ENCODE measurements at places on chromosomes 16 and 17. TPM values are rescaled to one million over a fixed set of nuclear protein-coding genes. Genes with fewer than 3 reads are reported as not detected.

Gene KRTAP4-1
- not detected for total RNA-seq

Gene TEDC2
- total RNA-seq: 5.3 TPM

Gene SOCS3
- 6.3 TPM for total RNA-seq

Gene SDR42E2
- total RNA-seq: not detected

Gene ZSCAN10
- total RNA-seq: not detected

Gene ARL5C
- not detected for total RNA-seq

Gene GUCY2D
- total RNA-seq: not detected

Gene ITGB4
- total RNA-seq: 77.1 TPM

Gene CLEC19A
- total RNA-seq: not detected

Gene ACAP1
- total RNA-seq: 3.2 TPM

Gene ARL4D
- total RNA-seq: 54.7 TPM

Gene LAT
- total RNA-seq: 0.76 TPM

Gene CRYM
- total RNA-seq: 8.6 TPM

All from esophagus squamous epithelium (tissue), 5 donors.